Fibroblast of villous mesenchyme (primary cell): ENCODE measurements at places on chromosomes 5 and 9. TPM values are rescaled to one million over a fixed set of nuclear protein-coding genes. Genes with fewer than 3 reads are reported as not detected.

CDC20B gene
- total RNA-seq = not detected in 2 replicates

HSPB3 gene
- total RNA-seq = 1.7 and 6.1 TPM in 2 replicates

CDH9 gene
- total RNA-seq = not detected in 2 replicates

LAMC3 gene
- total RNA-seq = 0.43 and 1.3 TPM in 2 replicates

LRRC70 gene
- total RNA-seq = 0.64 and 1.3 TPM in 2 replicates

TAF11L13 gene
- total RNA-seq = not detected in 2 replicates

OTP gene
- total RNA-seq = not detected in 2 replicates

KIAA0825 gene
- total RNA-seq = 4.8 and 9.5 TPM in 2 replicates

FOXD4L3 gene
- 0.32 TPM in 1 of 2 replicates, not detected in the other for total RNA-seq
